ENCODE measurements at places on chromosomes 7 and 10.

DNA sequence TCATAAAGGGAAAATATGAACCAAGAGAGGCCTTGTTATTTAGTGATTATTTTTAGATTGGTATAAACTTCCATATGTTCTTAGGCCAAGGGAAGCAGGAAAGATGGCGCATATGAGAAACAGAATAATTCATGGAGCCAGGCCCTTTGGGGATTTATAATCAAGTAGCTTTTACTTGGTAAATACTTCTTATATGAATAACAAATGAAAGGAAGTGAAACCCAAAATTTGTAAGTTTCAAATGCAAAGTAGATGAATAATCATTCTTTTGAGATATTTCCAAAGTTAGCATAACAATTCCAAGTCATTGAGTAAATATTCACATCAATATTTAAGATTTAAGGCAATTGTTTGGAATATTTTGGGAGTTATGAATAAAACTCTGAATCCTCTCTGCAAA is 13.9 kb upstream of the OPTN start:
- no peak for DNase-seq

- no peak for DNase-seq
Measured at GRCh38 chr7:30918676-30919075, 7.0 kb downstream of the AQP1 start.

GRCh38 chr7:5143935-5144903 is 45.8 kb upstream of the WIPI2 start:
- peak; percentile 53 for DNase-seq

- DNase-seq, result no peak
Measured at GRCh38 chr7:134781171-134781570, 1.7 kb downstream of the CALD1 start.

GRCh38 chr7:81960026-81960425 is 190.2 kb upstream of the HGF start:
- DNase-seq, result no peak

GRCh38 chr7:82194016-82194643 is 249.4 kb downstream of the CACNA2D1 start:
- no peak for DNase-seq

DNA sequence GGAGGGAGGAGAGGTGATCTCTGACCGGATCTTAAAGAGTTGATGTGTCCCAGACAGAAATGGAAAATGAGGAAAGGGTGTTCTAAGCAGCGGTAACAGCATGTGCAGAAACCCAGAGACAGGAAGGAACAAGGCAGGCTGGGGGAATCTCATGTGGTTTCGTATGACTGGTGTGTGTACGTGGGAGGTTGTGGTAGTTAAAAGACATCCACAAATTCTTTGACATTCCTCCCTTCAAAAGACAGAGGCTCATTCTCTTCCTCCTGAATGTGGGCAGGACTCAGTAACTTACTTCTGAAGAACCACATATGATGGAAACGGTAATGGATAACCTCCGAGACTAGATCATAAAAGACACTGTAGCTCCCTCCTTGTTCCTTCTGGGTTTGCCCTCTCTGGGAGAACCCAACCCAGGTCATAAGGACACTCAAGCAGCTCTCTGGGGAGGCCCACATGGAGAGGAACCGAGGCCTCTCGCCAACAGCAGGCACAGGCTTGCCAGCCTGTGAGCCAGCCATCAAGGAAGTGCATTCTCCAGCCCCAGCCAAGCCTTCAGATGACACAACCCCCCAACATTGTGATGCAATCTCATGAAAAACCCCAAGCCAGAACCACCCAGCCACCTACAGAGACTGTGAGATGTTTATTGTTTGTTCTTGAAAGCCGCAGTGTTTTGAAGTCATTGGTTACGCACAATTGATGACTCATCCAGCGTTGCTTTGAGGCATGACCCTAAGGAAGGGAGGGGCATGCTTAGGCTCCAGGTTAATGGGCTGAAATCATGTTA is 116.0 kb downstream of the SLIT1 start:
- DNase-seq, result peak; percentile 5

- DNase-seq, result no peak
Measured at GRCh38 chr7:157138101-157138423, 664 bp upstream of the UBE3C start.

GRCh38 chr7:149751043-149751775 is 22.2 kb downstream of the ZNF467 start:
- no peak for DNase-seq

GRCh38 chr7:26694141-26694540 is 170.2 kb downstream of the SKAP2 start:
- DNase-seq, result no peak

GRCh38 chr10:37732685-37733084 is 124.7 kb downstream of the ZNF248 start:
- no peak for DNase-seq

DNA sequence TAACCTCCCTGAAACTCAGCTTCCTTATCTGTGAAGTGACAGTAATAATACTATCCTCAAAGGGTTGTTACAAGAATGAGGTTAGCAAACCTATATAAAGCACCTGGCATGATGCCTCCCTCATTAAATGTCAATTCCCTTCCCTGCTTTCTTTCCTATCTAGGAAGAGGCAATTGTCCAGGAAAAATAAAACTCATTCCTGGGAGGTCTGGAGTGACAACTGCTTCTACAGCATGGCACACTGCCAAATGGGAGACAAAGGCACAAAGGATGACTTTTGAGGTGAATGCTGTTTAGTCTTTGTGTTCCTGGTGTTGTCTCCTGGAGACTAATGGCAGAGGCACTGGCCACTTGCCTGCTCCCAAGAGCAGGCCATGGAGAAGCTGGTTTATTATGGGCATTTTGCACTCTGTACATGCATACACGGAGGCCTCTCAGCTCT is 32.2 kb upstream of the PDE1C start:
- no peak for DNase-seq
